ENCODE measurements at places on chromosomes 1 and 21. TPM values are rescaled to one million over a fixed set of nuclear protein-coding genes. Genes with fewer than 3 reads are reported as not detected.

DNA sequence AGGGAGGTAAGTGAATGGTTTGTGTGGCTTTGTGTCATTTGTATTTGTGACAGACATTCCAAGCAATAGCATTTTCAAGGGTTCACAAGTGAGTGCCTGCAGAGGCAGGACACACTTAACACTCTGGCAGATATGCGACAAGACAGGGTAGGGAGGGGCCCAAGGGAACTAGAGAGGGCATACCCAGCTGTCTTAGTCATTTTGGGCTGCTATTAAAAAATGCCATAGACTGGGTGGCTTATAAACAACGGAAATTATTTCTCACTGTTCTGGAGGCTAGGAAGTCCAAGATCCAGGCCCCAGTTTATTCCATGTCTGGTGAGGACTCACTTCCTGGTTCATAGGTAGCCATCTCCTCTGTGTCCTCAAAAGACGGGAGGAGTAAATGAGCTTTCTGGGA is 137.4 kb downstream of the FGGY start:
- DNase-seq: no peak

DNA sequence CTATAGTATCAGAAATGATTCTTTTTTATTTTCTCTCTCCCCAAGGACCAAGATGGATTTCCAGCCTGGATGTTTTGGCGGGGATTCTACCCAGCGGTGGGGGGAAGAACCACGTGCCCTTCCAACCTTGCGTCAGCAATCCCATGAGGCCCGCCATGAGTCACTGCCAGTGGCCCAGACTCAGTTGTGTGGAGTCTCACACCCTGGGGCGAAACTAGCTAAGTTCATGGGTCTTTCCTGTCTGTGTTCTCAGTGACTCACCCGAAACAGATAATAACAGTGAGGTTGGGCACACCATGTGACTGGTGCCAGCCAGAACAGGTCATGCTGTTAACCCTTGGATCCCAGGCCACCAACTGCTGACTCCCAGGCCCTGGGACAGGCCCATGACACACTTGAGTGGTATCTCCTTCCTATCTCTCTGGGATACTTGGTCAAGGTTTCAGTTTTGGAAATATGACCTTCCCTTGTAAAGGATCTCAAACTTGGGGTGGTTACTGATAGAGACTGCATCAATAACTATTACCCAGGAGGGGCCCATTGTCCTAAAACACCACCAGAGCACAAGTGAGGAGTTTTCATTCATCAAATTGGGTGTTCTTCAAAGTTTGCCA is 98.0 kb upstream of the DUSP10 start:
- DNase-seq: peak; percentile 26

DNA sequence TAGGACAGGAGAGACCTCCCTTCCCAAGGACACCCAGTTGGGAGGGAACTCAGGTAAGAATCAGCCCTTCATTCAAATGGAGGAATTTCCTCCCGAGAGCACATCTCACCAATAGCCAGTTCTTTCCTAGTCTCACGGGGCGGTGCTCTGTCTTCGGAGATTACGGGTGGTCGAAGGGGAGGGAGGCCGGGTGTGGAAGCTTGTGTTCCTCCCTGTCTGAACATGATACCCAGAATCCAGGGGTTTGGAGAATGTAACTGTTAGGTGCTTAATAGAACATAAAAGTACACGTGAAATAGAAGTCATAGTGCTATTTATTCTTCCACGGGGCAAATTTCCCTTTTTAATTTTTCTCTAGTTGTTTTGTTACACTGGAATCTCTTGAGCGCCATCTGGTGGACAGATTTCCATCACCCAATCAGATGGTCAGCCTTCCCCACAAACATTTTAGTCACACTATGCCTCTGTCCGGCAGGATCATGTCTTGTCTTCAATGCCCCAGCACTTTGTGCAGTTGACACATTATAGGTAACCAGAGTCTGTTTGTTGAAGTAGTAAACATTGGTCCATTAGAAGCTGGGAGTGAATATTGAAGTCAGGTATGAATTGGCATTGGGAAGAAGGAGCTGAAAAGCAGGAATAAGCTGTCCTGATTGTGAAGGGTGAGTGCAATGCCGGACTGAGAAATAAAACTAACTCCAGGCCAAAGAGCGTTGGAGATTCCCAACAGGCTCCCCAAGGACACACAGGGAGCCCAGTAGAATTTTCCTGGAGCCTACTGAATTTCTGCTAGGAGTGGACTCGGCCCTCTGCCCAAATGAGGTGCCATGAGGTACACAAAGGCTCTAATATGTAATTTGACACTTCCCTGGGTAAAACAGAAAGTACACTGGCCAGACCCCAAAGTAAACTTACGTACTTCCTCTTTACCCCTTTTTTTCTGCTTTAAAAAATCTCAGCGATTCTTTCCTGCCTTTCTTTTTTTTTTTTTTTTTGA is 27.6 kb upstream of the ZNF697 start:
- DNase-seq: peak; percentile 79

DNA sequence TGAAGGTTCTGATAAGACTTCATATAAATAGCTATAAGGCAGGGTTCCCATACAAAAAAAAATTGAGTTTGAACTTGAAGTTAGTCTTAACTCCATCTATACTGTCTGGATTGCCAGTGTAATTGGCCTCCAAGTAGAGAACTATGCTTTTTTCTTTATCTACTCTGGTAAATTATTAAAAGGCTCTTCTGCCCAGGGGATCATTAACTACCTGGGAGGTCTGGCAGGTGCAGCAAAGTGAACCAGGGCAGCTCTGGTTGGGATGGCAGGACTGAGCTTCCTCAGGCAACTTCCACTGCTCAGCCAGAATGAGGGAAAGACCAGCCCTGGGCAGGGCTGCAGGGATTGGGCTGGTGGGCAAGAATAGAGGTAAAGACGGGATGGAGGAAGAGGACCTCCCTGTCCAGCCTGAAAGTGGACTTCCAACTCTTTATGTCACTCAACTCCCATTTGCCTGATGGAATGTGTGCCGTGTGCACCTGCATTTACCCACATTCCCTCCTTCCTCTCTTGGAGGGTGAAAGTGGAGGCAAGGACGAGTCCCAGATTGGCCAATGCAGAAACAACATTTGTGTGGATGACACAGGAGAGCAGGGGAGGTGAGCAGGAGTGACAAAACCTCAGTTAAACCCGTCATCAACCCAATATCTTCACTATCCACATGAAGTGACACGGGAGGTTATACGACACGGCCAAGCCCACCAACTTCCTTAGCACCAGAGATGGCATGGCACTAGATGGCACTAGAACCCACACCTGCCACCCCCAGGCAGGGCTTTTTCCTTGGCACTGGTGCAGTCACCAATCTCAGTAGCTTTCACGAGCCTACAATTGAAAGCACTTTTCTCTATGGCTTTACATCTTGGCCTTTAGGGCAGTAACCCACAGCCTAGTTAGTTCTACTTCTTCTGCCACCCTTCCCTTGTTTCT is 25.2 kb downstream of the CCN1 start:
- DNase-seq: no peak

DNA sequence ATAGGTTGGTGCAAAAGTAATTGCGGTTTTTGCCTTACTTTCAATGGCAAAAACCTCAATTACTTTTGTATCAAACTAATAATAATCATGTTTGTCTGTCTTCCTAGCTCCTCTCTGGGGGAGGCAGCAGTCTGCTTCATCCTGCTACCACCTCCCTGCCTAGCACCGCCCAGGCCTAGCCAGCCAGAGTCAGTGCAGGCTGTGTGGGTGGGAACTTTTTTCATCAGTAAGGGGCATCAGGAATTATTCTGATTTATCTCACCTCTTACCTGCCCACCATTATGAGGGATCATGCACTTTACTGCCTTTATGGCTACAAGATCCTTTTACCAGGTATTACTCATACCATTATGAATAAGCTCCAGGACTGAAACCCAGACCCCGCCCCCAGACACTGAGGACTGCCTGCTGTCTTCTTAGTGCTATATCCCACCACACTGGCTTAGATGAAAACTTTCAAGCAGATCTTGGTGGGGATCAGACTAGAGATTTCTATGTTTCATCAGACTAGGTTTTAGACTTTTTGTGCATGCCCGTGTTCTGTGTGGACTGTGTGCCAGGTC is 116.4 kb downstream of the PBX1 start:
- DNase-seq: no peak

DNA sequence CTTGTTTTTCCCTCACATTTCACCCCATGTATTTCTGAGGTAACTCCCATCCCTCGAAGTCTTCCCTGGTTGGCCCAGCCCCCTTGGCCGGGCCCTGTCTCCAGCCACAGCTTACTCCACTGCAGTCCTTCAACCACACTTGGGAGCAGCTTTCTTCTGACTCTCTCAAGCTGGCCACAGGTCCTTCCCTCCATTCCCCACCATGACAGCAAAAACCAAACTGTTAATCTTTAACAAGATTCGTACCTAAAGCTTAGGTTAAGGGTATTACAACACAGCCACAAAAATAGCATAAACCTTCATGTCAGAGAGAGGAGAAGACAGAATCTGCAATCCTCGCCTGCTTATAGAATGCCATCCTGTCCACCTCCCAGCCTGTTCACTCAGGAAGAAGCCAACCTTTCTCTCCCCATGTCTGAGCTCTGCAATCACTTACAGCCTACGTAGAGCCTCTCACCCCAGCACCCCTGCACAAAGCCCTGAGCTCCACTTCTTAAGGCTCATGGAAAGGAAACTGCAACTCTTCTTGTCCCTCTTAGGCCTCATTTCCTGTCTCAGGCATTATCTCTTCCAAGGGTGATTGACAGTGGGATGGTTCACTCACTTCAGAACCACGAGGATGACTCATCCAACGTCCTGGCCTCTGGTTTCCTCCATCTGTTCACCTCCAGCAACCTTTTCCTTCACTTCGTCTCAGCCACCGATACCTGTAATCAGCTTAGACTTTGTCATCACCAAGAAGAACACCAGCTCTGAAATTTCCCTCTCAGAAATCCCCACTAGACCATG is 72.8 kb downstream of the CD2 start:
- DNase-seq: no peak

DCST1 gene
- polyA plus RNA-seq: not detected

LAX1 gene
- polyA plus RNA-seq: 5.1 TPM

ERICH3 gene
- polyA plus RNA-seq: 0.78 TPM

Data from thymus (tissue), 14 donors.